HEK293T (cell line): ENCODE measurements at places on chromosomes 3 and 15.

GRCh38 chr3:126338790-126339288 lies 18.4 kb downstream of the KLF15 start:
- DNase-seq, result no peak

- no peak for DNase-seq
These were observed 6.9 kb upstream of the MST1R start for GRCh38 chr3:49910409-49911123.

DNA sequence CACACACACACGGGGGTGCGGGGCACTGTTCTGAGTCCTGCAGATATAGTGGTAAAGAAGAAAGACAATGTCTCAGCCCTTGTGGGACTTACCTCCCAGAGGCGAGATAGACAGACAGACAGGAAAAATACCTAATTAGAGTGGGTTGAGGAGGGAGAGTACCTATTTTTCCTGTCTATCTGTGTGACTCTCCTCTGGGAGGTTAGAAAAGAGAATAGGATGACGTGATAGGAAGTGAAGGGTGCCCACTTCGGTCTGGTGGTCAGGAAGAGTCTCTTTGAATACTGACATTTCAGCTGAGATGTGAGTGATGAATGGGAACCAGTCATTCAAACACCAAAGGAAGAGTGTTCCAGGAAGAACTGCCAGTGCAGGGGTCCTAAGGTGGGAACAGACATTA lies 4.1 kb upstream of the APOD start:
- no peak for DNase-seq

- no peak for DNase-seq
These were observed 333.8 kb upstream of the UMPS start for GRCh38 chr3:124396339-124396950.

DNA sequence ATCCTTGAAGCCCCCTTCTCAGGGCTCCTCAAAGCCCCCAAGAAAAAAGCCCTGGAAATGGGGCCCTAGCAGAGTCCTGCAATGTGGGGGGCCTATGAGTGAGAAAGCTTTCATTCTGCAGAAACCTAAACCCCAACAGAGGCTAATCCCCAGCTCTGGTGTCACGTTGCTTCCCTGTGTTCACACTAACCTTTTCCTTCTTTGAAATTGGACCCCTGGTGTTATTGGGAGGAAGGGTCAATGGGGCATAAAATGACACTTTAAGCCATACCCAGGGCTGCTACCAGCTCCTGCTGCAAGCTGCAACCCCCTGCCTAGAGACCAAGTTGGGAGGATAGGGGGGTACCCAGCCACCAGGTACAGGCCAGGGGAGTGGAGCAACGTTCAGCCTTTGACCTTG lies 2.1 kb downstream of the CYP1A2 start:
- DNase-seq, result no peak
